MV-4-11 (cell line): ENCODE measurements at places on chromosomes 2 and 18.

DNA sequence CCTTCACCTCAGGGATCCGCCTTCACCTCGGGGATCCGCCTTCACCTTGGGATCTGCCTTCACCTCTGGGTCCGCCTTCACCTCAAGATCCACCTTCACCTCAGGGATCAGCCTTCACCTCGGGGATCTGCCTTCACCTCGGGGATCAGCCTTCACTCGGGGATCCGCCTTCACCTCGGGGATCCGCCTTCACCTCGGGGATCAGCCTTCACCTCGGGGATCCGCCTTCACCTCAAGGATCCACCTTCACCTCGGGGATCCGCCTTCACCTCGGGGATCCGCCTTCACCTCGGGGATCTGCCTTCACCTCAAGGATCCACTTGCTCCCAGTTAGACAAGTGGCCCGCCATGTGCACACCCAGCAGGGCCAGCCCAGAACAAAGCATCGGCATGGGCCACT lies 7.3 kb downstream of the KIF1A start:
- DNase-seq, result no peak

GRCh38 chr2:54520687-54521086 lies 64.6 kb downstream of the SPTBN1 start:
- no peak for DNase-seq

GRCh38 chr18:51235009-51235789 lies 37.7 kb upstream of the MEX3C start:
- DNase-seq, result peak; percentile 41

- DNase-seq, result peak; percentile 68
These were observed 43.1 kb downstream of the INPP4A start for GRCh38 chr2:98487806-98488189.

- no peak for DNase-seq
These were observed 29.6 kb downstream of the ADI1 start for GRCh38 chr2:3489764-3490115.

DNA sequence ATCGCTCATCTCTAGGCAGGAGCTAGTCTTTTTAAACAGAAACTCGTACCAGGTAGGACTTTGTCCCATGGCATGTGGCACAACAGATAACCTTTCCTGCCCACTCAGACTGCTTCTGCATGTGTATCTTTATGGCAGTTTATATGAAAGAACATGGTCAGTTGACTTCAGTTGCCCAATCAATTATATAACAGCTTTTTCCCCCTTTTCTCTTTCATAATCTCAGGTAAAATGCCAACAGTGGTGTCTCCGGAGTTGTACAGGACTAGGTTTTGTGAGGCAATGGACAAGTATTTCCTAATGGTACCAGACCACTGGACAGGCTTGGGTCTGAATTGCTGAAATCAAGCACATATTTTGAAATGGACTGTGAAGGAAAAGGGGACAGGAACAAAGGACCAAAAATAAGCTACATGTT lies 51.6 kb upstream of the PTH2R start:
- no peak for DNase-seq

DNA sequence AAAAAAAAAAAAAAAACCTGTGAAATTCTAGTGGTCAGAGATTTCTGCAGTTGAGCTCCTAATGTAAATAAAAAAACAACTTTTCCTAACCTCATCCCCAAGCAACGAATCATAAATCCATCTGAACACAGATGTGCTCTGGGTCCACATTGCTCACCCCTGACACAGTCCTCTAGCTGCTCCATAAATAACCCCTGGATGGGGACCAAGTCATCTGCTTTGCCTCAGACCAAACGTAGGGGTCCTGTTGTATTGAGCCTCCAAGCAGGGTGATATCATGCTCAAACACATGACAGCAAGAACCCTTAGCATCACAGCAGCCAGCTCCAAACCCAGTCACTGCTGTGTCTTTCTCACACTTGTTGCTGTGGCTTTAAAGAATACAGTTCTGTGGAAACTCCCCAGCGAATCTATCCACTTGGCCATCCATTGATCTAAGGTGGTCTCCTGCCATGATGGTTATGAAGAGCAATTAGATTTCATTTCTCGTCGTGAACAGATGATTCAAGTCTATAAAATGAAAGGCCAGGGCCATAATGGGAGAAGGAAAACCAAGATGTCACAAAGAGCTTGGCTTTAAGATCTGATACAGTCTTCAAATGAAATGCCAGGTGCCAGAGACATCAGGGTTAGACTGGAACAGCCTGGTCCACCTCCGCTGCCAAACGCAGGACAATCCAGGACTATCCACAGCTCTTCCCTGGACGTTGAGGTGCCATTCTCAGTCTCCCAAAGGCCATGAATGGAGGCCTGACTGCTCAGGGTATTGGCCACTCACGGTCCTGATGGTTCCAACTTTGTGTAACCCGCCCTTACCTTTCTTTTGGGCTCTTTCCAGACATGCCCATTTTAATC lies 39.0 kb downstream of the TBC1D8 start:
- DNase-seq, result no peak

DNA sequence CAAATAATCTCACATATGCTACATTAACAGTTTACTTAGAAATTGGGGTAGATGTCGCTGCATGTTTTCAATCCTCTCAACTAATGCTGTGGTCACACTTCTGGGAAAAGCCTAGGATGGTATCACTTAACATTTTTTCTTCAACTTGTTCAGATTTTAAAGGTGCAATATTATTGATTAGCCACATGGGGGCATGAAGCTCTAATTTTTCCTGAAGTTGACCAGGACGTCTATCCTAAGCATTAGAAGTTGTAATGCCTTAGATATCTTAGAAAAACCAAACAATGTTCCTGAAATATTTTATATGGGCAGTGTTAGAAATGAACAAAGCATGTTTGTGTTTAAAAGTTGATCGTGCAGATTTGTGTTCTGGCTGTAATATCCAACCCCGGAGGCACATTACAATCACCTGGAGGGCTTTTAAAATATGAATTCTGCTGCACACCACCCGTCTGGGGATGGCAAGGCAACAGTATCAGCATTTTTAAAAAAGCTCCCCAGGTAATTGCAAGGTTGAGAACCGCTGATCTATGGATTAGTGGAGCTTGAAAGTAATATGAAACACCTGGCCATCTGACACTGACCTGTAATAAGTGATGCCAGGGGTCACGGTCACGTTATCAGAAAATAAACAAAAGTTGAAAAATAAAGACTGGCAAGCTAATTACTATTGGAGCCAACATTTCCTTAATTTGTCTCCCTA lies 100.5 kb upstream of the LMAN1 start:
- peak; percentile 1 for DNase-seq

- DNase-seq, result peak; percentile 11
These were observed 65.5 kb upstream of the CYP1B1 start for GRCh38 chr2:38141501-38141900.

DNA sequence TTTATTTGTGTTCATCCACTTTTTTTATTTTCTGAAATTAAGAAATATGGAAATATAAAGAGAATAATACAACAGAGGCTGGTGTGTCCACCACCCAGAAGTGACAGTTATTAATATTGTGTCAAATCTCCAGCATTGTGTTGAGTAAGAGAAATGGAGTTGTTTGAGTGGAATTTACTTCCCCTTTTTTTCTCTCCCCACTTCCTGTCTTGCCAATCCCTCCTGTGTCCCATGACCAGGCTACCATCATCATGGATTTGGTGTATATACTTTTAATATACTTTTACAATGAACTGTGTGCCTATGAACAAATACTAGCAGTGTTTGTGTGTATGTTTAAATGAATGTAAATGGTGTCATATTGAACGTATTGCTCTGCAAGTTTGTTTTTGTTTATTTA lies 276.9 kb upstream of the SKOR2 start:
- peak; percentile 76 for DNase-seq

- DNase-seq, result no peak
These were observed 338.4 kb downstream of the SOCS6 start for GRCh38 chr18:70627182-70627802.

DNA sequence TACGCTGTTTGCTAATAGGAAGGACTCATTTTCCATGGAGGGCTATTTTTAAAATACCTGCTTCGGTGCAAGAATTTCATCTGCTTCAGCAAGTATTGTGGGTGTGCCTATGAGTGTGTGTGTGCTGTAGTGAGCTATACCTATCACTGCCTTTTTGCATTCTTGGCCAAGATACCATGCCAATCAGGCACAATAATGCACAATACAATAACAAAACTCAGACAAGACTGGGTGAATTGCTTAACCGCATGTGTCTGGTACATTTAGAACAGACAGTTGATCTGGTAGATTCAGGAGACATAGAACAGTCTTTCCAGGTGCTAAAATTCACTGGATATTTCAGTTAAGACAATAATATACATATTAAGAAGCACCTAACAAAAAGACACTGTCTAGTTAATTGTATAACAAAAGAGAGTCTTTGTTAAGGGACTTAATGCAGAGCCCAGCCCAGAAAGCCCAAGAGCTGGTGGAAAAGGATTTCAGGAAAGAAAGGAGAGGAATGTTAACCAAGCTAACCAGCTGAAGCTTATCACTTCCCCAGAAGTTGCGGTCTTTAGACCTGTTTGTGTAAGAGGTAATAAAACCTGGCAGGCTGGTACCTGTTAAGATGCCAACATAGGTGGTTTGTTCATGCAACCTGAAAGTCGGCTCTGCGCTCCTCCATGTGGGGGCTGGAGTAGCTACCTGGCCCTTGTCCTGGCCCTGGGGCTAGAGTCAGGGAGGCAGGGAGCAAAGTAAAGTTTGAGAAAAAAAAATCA lies 153.3 kb upstream of the RBMS1 start:
- no peak for DNase-seq

GRCh38 chr2:38409156-38410102 lies 32.4 kb upstream of the ATL2 start:
- DNase-seq, result peak; percentile 34

- DNase-seq, result no peak
These were observed 205.5 kb upstream of the SP5 start for GRCh38 chr2:170509452-170510193.

DNA sequence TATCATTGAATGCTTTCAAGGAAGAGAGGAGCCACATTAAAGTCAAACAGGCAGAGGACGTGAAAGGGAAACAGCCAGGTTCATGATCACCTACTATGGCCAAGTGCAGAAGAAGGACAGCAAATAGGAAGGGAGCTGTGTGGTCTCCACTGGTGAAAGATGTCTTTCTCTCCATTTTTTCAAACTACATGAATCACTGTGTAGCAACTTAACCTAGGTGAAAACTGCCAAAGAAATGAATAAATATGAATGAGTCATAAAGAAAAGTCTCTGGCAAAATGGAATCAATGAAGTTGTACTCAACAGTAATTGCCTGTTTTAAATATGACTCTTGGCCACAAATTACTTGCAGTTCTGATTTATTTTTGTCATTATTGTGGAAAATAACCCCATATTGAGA lies 452.6 kb upstream of the PKDCC start:
- no peak for DNase-seq

DNA sequence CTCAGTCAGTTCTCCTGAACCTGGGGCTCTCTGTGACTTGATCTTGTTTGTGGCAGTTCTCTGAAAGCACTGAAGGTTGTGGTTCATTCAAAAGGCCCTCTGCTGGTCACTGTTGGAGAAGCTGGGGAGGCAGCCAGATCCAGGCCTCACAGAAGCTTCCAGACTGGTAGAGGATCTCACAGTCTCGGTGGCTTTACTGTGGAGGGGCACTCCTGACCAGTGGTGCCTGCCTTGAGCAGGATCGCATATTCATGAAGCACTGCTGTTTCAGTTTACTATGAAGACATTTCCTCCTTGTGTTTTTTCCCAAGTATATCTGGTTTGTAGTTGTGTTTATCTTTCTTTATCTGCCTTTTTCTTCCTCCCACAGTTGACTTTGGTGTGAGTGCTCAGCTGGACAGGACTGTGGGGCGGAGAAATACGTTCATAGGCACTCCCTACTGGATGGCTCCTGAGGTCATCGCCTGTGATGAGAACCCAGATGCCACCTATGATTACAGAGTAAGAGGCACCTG lies 133.9 kb downstream of the MAP4K4 start:
- DNase-seq, result peak; percentile 53

DNA sequence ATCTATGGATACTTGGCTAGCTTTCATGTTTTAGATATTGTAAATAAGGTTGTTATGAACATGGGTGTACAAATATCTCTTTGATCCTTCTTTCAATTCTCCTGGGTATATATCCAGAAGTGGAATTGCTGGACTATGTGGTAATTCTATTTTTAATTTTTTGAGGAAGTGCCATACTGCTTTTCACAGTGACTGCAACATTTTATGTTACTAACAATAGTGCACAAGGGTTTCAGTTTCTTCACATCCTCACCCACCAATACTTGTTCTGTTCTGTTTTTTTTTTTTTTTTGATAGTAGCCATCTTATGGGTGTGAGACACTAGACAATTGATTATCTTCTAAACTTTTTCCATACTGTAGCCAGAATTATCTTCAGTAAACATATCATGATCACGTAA lies 17.3 kb upstream of the NEUROD1 start:
- peak; percentile 95 for DNase-seq

- no peak for DNase-seq
These were observed 53.1 kb downstream of the EHD3 start for GRCh38 chr2:31286961-31287550.

DNA sequence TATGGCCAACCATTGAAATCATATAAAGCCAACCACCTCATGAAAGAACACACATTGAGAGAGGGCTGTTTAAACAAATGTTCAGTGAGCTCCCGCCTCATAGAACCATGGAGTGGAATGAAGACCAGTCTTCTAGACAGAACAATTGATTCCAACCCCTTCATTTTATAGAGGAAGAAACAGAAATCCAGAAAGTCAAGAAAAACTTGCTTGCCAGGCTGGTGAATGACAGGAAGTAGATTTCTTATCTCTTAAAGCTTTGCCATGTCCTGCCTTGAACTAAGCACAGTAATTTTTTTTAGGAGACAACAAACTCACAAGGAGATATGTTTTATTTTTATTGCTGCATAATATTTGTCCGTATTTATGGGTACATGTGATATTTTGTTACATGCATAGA lies 16.5 kb upstream of the NRP2 start:
- no peak for DNase-seq

- no peak for DNase-seq
These were observed 290.1 kb downstream of the CLIP4 start for GRCh38 chr2:29405266-29405665.

- peak; percentile 82 for DNase-seq
These were observed 70.6 kb downstream of the COPS8 start for GRCh38 chr2:237156031-237156856.

GRCh38 chr2:1605102-1606045 lies 138.9 kb downstream of the PXDN start:
- no peak for DNase-seq

DNA sequence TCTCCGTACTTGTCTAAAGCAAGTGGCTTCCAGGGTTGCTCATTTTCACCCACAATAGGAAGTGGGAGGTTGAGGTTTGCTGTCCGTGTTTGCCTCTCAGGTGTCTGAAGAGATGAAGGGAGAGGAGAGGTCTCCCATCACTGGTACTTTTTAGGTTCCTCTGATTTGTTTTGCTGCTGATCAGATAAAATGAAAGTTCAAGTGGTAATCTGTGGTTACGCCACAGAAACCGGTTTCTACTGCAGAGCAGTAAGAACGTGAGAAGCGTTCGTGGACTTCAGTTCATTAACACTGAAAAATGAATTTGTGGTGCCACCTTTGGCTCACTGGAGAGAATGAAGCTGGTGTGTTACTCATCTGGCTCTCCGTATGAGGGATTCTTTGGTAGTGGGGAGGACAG lies 118.2 kb downstream of the GBX2 start:
- DNase-seq, result no peak

GRCh38 chr2:43879261-43879660 lies 40.5 kb downstream of the ABCG8 start:
- no peak for DNase-seq
